ENCODE measurements at places on chromosomes 2 and 18.

DNA sequence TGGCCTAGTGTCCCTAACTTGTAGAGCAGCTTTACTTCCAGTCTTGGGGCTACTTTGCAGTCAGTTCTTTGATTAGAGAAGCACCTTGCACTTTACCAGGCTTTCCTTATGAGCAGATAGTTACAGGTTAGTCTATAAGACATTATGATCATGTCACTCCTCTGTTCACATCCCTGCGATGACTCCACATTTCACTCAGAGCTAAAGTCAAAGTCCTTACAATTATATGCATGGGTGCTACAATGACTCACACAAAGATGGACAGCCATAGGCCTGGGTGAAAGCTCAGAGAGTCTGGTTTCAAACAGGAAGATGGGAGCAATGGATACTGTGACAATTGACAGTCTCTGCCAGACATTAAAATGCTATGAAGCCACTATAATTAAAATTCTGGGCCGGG, 27.1 kb upstream of the SSB start:
- no peak for DNase-seq

DNA sequence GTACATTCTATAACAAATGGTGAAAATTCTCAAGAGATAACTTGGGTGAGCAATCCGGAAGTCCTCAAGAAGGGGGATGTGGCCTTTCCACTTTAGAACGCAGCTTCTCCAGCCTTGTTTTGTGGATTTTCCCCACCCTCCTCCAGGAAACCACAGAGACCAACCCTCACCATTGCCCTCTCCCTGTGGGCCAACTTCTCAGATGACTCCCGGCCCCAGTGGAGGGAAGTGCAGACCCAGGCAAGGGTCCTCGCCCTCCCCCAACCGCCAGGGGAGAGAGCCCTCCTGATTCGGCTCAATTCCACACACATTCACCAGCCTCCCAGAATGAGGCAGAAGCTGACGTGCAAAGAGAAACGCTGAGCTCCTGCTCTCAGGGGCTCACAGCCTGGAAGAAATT, 277.2 kb downstream of the EIPR1 start:
- no peak for DNase-seq

DNA sequence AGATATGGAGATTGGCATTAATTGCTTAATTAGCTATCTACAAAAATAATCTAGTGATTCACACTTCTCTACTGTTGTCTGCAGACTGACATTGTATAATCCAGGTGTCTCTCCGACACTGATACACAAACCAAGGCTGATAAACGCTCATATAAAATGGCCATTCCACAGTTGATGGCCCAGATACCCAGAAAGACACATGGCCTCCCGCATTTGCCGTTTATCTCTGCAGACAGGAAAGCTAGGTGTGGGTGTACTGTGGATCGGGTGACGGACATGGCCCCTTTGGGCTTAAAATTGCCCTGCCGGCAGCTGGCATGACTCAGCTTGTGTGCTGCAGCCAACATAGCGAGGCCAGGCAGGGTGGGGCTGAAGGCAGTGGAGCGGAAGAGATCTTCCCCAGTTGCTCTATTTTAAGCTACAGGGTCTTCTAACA, 18.5 kb downstream of the PMAIP1 start:
- DNase-seq: peak; percentile 70

GRCh38 chr2:111640480-111640879, 243.5 kb downstream of the ANAPC1 start:
- no peak for DNase-seq

DNA sequence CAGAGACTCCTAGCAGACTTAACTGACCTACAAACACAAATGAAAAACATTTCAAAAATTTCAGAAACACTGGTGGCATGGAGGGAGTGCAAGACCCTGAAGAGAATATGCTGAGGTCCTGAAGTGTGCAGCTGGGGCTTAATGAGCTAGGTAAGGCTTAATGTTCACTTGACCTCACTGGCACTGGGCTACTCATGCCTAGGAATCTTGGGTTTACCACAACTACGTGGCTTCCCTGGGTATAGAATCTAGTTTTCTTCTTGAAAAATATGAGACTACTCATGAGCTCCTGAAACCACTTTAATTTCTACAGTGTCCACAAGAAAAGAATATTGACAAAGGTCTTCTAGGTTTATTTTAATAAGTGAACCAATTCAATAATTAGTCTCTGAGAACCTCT, 139.8 kb downstream of the HNMT start:
- DNase-seq: no peak

GRCh38 chr18:5066380-5066977, 130.6 kb downstream of the AKAIN1 start:
- no peak for DNase-seq

- DNase-seq: peak; percentile 85
These were observed 13.4 kb upstream of the MAP3K2 start for GRCh38 chr2:127400897-127401756.

DNA sequence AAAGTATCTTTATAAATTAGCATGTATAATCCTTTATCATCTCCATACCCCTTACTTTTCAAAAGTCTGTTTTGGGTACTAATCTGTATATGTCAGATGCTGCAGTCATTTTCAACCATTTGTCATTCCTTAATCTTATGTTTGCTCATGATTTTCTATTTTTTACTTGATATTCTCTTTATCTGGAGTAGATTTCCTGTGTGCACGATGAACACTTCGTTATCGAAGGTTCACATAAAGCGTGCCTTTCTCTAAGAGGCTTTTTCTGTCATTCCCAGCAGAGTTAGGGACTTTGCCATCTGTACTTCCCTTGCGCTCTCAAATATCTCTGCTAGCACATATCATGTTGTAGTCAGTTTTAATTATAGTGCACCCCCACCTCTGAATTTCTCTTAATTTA, 123.2 kb downstream of the BIRC6 start:
- DNase-seq: no peak

DNA sequence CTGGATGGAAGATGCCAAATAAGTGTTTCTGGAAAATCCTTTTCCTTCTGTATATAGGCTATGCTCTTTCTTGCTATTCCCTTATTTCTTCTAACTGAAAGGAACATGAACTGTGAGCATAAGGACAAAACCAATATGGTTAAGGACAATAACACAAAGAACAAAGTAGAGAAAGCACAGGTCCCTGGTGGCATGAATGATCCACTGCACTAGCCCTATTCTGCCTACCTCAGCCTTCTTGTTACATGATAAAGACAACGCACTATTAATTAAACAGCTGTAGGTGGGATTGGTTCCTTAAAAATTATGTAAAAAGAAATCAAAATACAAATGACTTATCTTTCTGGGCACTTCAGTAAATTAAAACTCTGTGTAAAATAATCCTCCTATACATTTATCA, 1.9 kb upstream of the WDR75 start:
- DNase-seq: no peak

DNA sequence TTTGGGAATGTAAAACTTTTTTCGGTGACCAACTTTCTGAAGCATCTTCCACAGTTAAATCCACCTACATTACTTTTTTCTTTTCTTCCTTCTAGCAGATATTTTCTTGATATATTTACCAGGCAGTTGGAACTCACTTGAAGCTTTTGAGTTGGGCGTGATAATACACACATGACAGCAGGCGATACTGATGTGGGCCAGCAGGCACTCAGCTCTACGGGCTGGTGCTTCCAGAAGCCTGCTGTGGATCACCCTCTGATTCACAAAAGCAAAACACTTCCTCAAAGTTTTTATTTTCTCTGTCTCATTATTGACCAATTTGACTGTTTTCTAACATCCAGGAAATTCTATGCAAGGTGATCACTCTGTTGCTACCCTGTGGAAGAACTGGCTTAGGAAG, 22.9 kb downstream of the GRHL1 start:
- DNase-seq: no peak

DNA sequence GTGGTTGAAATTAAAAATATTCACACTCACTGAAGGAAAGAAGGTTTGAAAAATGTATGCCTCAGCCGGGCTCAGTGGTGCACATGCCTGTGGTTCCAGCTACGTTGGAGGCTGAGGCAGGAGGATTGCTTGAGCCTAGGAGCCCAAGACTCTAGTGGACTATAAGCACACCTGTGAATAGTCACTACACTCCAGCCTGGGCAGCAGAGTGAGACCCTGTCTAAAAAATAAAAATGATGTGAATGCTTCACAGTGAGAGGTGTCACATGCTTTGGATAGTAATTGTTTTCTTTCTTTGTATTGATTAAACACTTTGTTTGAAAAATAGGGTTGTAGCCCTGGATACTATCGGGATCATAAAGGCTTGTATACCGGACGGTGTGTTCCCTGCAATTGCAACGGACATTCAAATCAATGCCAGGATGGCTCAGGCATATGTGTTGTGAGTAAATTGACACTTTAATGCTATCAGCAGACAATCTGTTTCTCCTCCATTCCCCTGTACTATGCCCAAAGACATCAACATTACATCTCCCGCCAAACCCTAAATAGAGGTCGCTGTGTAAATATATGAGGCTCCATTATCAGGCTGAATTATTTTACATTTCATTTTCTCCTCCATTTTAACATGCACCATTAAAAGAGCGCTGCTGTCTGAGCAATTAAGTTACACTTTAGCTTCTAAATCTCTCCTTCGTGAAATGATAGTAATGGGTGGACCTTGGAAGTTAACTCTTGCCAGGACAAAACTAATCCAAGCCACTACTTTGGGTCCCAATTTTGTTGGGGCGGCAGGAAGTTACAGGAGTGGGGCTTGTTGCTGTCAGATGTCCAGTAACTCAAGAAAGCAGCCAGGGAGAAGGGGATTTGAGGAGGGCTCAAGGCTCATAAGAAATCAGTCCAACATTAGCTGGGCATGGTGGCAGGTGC, 138.3 kb upstream of the TTC39C start:
- DNase-seq: no peak

DNA sequence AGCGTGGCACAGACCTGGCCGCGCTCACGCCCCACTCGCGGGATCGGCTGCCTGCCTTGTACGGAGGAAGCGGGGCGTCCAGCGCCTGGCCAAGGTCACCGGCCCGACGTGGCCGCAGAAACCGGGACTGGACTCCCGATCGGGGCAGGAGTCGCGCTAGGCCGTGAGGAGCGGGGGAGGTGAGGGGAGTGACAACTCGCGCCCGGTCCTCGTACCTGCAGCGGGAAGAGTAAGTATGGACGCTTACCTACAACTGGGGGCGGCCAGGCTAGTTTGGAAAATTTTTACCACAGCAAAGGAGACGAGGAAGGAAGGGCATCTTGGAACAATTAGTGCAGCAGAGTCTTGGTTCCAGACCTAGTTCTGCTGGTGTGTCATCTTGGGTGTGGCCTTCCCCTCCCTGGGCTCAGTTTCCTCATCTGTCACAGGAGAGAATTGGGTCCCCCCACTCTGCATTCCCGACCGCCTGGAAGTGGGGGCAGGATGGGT, 693 bp downstream of the UBE2F start:
- peak; percentile 26 for DNase-seq

- DNase-seq: no peak
These were observed 41.7 kb downstream of the NLRC4 start for GRCh38 chr2:32222966-32223365.

GRCh38 chr2:24875272-24875671, 44.8 kb downstream of the ADCY3 start:
- DNase-seq: no peak

GRCh38 chr2:201974171-201975100, 59.2 kb upstream of the FZD7 start:
- no peak for DNase-seq

- no peak for DNase-seq
These were observed 120.9 kb downstream of the TWIST2 start for GRCh38 chr2:238968616-238969384.

DNA sequence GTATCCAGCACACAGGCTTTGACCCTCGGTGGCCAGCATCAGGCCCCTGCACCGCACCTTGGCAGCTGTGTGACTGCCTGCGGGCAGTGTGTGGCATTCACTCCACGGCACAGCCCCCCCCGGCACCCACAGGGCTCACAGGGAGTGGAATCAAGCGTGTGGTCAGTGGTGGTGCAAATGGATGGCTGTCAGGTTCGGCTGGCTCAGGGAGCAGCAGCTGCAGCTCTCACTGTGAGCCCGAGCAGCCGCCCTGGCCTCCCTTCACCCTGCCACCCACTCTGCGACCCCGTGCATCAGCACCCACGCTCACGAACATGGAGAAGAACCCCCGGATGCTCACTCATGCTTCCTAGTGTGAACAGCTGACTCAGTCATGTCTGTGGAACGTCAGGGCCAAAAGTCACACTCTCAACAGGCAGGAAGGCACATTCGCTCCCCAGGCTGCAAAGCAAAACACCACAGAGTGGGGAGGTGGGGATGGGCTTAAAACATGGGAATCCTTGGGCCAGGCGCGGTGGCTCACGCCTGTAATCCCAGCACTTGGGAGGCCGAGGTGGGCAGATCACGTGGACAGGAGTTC, 41.5 kb upstream of the GPC1 start:
- DNase-seq: no peak

DNA sequence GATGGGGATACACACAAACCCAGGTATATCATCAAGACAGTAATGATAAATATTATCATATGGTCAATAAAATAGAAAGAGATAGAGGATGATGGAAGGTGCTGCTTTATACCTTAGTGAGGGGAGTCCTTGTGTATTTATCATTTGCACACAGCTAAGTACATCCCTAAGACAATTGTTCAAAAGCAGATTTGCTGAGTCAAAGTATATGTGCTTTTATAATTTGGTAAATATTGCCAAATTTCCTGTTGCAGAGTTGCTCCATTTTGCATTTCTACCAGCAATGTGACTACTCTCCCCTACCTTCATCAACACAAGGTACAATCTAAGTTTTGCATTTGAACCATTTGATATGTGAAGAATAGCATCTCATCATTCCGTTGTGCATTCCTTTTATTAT, 22.6 kb upstream of the PLEK start:
- no peak for DNase-seq

DNA sequence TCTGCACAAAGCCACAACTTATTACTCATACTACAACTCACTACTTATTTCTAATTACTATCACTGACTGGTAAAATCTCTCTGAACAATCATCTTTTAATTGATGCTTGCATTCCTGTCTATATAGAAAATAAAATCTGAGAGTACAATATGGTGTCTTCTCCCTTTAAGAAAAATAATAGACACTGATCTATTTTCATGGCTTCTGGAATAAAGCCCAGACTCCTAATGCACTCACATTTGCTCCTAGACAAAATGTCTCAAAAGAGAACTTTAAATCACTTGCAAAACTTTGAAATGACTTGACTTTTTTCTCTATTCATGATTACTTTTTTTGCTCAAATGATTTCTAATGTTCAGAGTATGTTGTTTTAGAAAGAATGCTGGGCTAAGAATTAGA, 28.7 kb downstream of the ESCO1 start:
- DNase-seq: no peak

- DNase-seq: peak; percentile 7
These were observed 160.8 kb upstream of the KYNU start for GRCh38 chr2:142716463-142717242.

DNA sequence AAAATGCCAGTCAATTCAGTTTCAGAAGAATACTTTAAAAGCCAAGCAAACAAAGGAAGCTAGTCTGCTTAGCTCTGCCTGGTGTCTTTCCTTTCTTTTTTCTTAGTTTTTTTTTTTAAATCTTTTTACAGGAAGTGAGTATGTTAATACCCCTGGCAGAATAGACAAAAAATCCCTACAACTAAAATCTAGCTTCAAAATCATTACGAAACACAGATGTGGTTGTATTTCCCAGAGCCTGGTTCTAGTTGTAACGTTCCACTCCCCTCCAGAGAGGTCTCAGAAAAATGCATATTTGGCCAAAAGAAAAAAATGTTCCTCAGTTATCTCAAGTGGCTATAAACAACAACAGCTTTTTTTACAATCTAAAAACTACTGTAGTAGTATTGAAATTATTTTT, 202.1 kb upstream of the RND3 start:
- no peak for DNase-seq

Measured in urothelium cell line (cell line).